Fibroblast of gingiva (primary cell): ENCODE measurements at places on chromosomes 11 and 22.

DNA sequence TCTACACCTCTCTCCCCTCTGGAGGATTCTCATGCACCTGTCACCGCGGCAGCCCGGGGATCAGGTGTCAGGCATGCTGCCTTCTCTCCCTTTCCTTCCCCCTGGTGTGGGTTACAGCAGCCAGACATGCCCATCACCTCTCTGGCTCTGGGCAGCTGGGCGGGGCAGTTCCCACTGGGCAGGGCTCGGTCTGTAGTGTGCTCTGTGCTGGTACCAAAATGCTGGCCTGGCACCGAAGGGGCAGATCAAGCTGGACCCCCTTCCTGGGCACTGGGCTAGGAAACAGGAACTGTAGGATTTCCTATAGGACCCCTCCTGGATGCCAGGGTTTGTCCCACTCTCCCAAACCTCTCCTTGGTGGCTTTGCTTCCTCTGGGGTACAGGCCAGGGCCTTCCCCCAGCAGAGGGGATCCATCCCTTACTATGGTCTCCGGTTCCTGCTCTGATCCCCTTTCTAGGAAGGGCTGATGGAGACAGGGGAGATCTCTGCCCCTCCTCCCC is 821 bp downstream of the GAL3ST1 start:
- DNase-seq, result no peak

DNA sequence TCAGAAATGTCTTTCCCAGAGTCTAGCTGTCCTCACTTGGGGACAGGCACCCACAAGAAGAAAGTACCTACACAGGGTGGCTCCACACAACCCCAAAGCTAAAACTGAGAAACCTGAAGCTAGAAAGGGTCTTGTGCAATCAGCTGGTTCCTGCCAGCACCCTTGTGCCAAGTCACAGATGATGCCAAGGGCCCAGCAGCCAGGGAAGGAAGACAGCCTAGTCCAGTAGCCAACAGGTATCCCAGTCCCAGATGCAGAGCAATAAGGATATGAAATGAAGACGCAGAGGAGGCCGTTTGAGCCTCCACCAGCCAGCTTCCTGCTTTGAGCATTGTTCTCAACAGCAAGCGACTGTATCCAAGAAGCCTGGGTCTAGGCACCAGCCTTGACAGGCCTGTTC is 6.1 kb downstream of the PLEKHA7 start:
- peak; percentile 7 for DNase-seq

DNA sequence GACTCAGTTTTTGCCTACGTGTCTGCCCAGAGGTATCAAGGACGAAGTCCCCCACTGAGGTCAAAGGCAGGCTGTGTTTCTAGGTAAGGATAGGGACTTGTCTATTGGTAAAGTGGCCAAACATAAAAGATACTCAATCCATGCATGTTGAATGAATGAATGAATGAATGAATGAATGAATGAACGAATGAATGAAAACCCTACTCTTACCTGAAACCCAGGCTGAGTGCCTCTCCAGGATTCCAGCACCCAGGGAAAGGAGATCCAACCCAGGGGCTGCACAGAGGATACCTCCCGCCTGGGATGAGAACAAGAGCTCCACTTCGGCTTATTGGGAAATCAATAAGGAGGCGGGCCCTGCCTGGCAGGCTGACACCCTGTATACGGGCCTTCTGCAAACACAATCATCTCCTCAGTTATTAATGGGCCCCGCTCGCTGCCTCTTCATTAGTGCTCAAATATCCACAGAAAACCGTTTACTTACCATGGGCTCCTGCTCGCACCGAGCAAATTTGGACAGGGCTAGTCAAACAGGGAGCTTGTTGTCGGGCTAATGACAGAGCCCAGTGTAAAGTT is 177.4 kb downstream of the BUD13 start:
- DNase-seq, result no peak

GRCh38 chr11:15341587-15341986 is 226.9 kb downstream of the INSC start:
- no peak for DNase-seq

DNA sequence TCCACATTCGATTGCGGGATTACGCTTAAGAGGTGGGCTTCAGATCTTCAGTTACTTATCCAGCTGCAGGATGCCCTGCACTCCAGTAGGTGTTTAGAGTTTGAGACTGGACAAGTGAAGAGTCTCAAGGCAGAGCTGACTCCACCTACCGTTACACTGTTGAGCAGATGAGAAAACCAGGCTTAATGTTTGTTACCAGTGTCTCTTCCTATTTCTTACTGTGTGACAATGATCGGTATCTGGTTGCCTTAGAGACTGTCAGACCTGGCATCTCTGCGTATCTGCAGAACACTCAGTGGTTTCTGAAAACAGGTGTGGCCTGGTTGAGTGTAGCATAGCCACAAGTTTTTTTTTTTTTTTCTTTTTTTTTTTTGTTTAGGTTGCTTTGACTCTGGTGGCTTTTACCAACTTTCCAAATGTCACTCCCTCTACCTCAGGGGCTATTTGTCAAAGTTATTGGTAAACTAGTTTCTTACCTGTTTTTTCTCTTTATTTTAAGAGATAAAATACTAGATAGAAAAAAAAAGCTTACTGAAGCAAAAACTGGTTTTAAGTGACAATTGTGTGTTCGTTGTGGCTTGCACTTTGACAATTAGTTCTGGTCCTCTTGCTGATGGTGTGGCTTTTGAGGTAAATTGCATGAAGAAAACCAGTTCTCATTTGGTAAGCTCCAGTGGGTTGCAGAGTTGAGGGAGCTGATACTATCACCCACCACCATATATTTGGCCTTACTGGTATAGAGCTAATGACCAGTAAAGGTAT is 284.8 kb downstream of the ETS1 start:
- DNase-seq, result no peak

- DNase-seq, result no peak
Observed at GRCh38 chr22:27242917-27243589, 558.5 kb downstream of the MN1 start.

GRCh38 chr11:36258730-36259360 is 30.4 kb downstream of the COMMD9 start:
- peak; percentile 69 for DNase-seq

DNA sequence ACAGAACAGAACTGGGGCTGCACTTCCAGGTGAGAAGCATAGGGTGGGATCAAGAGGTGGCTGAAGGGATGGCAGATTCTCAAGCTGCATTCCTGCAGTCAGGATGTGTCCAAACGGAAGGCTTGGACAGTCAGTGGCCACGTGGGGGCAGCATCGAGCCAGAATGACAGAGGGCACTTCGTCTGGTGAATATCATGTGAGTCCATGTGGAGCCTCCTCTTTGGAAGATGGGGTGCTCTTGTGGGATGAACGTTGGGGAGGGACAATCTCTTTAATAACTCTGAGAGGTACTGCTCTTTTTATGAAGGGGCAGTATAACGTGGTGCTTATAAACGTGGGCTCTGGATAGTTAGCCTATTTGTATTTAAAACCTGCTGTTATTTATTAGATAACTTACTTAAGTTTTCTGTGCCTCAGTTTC is 154.9 kb upstream of the NAV2 start:
- peak; percentile 53 for DNase-seq

DNA sequence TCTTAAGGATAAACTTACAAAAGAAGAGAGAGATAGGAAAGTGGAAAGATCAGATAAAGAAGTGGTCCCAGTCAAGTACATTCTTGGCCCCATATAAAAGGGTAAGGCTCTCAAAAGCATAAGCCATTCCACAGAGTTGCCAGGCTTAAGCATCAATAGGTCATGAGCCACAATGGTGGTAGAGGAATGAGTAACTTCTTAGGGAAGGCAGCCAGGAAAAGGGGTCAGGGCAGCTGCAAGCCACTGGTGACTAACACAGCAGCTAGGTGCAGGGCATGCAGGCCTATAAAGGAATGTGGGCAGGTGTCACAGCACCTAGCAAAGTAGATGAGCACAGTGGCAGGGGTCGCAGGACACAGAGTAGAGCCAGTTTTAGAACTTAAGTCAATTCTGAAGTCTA is 302.6 kb upstream of the FAT3 start:
- no peak for DNase-seq

DNA sequence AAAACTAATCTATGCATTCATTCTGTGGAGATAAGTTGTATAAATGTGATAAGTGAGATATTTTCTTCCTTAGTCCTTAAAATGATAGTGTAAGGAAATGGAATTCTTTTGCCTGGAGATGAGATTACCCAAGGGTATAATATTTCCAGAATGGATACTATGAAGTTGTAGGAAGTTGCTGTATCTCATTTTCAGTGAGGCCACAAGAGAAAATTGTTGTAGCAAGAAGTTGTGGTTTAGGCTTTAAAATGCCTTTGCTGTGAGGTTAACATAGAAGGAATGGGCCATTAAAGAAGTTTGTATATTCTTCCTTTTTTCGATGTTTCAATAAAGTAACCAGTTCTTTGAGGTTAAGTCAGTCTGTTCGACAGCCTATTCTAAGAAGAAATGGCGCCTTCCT is 50.7 kb upstream of the LIN7C start:
- no peak for DNase-seq

- no peak for DNase-seq
Observed at GRCh38 chr22:44855855-44856254, 103.5 kb downstream of the ARHGAP8 start.

DNA sequence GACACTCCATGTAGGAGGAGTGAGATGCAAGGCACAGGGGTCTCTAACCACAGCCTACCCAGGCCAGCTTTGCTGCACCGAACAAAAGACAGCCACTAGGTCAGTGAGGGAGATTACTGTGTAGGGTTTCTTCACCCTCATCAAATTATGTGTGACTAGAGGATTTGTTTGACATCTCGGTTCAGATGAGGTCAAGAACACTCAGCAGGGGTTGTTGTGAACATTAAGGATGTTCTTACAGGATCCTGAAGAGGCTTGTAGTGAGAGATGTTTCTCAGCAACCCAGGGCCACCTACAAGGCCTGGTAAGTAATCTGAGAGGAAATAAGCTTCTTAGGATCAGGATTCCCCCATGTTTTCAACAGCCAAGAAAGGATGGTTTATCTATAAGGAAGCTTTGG is 202.1 kb downstream of the NXPE2 start:
- no peak for DNase-seq

DNA sequence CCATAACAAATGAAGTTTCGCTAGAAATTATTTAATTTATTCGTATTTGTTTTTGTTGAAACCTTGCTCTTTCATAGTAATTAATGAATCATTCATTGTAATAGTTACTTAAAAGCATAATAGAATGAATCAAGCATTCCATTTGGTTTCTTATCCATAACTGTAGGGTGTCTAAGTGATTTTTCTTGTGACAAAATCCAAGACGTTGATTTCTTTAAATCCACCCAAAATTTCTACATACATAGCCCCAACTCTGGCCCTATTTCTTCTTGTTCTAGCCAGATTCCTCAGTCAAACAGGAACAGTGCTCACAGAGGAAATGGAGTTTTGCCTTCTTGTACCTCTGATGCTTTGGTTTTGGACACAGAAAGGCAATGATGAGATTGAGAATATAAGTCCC is 25.5 kb downstream of the UBASH3B start:
- peak; percentile 45 for DNase-seq

GRCh38 chr11:103326070-103326794 is 217.0 kb downstream of the DYNC2H1 start:
- DNase-seq, result peak; percentile 80

DNA sequence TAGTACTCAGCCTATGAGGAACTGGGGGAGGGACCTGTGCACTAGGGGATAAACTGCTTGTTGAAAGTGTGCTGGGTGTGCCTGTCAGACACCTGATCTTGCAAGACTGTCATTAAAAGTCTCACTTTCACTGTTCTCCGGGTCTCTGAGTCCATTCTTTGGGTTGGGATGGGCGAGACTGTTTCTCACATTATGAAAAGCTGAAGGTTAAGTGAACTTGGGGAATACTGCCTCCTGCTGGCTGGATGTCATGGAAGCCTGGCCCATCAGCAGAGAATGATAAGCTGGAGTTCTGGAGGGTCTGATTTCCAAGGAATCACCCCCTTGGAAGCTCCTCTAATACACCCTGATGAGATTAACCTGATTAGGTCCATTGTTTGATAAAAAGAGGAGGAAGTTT is 9.0 kb upstream of the VPREB1 start:
- DNase-seq, result no peak

DNA sequence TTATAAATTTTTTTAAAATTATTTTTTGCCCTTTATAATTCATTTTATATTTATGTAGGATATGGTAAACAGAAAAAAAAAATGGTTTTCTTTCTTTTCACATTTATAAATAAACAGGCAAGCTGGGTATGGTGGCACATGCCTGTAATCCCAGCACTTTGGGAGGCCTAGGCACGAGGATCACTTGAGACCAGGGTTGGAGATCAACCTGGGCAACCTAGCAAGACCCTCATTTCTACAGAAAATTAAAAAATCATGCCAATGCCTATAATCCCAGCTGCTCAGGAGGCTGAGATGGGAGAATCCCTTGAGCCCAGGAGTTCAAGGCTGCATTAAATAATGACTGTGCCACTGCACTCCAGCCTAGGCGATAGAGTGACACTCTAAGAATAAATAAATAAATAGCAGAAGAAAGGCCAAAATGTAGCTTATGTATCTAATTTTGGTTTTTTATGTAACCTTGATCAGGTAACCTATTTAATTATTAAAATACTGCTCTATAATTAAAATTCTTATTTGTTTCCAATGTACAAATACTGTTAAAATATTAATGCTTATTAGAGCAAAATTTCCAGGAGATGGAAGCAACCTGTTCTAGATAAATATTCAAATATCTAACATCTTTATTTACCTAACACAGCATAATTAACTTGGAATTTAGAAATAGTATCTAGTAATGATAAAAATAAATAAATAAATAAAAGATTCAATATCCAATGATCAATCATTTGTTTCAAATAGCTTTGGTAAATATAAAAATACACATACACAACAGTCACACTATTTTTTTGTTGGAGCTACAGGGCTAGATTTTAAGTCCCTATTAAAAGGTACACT is 21.4 kb downstream of the PI4KA start:
- no peak for DNase-seq

DNA sequence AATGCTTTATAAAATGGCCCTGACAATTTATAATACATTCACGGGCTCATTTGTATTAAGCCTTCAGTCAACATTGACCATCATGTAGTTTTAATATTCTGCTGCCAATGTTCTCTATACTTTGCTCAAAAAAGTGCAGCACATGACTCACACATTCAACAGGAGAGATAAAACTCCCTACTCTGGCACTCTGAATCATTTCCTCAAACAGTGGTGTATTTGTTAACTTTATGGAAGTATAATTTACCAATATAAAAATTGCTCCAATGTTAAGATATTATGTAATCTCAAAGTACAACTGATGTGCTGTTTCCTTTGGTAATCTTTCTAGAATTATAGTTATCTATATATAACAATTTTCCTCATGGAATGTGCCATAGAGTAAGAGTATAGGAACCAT is 39.9 kb downstream of the MAML2 start:
- DNase-seq, result peak; percentile 32

GRCh38 chr11:102453302-102453695 is 734 bp upstream of the TMEM123 start:
- no peak for DNase-seq
